ENCODE measurements at places on chromosomes 6 and 20.
A peak's percentile ranks its signal among the peaks of the same experiment; 100 is the strongest.

DNA sequence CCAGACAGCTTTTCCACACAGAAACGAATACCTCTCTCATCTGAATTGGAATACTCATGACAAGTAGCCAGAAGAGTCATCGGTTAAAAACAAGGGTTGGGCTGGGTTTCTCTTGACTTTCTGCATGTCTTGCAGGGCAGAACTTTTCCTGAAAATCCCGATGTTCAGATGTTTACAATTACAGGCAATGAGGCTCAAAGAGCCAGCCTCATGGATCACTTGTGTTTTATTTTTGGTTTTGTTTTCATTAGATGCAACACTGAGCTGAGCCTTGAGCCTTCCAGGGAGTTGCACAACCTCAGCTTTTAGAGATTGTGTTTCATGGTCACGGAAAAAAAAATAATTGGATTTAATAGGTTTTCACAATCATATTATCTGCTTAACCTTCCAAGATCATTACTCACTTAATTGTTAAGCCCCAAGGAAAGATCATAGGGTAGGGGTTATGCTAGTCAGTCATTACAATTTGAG lies 288.1 kb upstream of the PRDM1 start:
- DNase-seq = no peak

GRCh38 chr6:27375613-27376079 lies 12.9 kb upstream of the ZNF391 start:
- DNase-seq = no peak

GRCh38 chr6:81820980-81821379 lies 68.5 kb upstream of the TENT5A start:
- no peak for DNase-seq

GRCh38 chr6:105120570-105120969 lies 59.2 kb downstream of the POPDC3 start:
- DNase-seq = no peak

DNA sequence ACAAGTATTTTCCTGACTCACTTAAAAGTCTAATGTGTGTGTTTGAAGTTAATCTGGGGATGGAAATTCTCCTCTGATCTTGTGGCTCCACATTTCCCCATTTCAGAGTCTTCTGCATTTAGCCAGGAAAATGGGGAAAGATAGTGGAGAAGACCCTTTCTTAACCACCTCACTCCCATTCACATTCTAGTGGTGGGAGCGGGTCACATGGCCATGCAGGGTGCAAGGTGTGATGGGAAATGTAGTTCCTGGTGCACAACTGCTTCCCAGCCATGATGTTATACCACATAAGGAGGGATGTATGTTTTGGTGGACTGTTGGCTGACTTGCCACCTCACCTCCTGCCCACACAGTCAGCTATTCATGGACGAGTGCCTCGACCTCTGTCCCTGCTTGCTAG lies 61.8 kb downstream of the BANF2 start:
- no peak for DNase-seq

- DNase-seq = no peak
Measured at GRCh38 chr6:20234136-20234535, 21.9 kb upstream of the MBOAT1 start.

- DNase-seq = no peak
Measured at GRCh38 chr6:168371618-168371980, 52.0 kb upstream of the DACT2 start.

DNA sequence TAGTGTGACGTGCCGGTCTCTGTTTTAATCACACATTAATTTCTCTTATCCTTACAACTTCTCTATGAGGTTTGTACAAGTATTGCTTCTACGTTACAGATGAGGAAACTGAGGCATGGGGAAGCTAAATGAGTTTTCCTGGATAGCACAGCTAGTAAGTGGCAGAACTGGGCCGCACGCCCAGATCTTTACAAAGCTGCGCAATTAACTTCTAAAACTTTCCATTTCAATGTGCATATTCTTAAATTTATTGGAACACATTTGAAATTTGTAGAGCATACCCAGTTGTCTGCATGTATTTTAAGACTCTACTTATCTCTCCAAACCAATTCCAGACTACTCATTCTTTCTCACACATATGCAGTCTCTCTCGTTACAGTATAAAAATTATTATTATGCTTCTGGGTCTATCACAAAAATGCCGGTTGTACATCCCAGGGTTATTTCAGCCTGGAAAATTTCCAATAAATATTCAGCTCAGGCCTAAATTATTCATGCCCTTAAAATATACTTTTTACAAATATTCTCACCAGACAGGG lies 10.2 kb upstream of the PERP start:
- no peak for DNase-seq

DNA sequence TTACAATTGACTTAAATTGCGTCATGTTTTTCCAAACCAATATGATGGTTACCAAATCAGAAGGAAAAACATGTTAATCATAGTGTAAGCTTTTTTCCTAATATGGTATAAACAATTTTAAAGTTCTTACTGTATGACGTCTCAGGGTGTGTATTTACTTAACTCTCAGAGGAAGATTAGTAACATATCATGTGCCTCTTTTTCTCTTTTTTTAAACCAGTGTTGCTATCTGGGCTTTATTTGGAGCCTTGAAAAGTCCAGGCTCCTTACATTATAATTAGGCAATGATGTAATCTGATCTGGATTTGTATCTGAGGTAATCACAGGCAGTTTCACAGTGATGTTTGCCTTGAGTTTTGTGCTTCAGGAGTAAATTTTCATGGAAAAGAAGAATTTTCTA lies 20.4 kb upstream of the RAB23 start:
- no peak for DNase-seq

DNA sequence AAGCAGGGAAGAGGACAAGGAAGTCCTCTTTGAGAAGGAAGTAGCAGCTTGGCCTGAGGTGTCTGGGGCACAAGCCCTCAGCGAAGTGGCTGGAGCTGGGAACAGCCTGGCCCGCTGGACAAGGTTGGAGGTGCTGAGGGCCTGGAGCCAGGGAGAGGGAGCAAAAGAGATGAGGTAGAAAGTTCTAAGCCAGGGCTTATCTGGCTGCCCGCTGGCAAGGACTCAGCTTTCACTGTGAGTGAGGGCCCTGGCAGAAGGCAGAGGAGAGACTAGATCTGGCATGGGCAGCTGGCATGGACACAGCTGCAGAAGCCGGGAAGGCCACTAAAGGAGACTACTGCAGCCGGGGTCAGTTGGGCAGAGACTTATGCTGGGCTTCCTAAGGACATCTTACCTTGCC lies 21.8 kb upstream of the PCMTD2 start:
- DNase-seq = peak; percentile 25

DNA sequence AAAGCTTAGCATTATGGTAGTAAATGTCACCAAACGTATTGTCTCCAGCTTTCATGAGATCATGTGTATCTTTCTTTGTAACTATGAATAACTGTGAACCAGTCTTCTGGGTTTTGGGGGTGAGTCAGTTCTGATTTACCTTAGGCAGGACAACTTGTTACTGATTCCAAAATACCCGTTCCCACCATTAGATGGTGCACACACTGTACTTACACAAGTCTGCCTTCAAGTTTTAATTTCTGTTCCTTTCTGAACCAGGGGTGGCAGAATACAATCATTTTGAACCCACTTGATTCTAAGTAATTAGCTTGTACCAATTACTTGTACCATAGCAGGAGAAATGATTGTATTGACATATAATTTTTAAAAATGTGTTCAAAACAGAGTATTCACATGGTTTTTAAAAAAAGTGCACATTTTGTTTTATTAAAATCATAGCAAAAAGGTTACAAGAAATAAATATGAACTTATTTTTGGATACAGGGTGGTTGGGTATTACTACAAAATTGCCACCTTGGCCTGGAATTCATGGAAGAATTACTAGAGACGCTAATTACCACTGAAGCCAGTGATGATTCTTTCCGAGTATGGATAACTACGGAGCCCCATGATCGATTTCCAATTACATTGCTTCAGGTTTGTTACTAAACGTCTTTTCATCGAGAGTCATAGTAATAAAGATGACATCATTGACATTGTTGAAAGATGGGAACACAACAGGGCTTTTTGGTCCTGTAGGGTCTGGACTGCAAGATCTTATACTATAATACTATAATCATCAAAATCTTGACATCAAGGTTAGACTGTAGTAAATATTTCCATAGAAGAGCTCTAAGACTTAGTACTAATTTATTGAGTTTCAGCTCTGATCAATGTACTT lies 75.2 kb upstream of the GLP1R start:
- DNase-seq = no peak

GRCh38 chr6:106748547-106749207 lies 119.3 kb downstream of the QRSL1 start:
- no peak for DNase-seq

- peak; percentile 8 for DNase-seq
Measured at GRCh38 chr6:37060195-37060559, 54.7 kb downstream of the FGD2 start.

DNA sequence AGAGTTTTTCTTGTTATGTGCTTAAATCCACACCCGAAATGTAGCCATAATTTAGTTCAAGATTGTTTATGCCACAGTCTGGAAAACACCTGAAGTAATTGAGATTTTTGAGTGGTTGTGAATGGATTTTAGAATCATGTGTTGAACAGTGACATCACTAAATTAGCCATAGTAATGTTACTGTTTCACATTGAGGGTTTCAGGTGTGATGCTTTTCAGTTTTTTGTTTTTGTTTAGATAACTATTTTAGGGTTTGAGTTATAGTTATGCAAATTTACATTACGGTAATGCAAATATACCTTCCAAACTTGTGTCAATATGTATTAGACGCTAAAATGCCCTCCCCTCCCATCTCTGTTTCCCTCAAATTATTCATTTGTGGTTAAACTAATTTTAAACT lies 22.9 kb downstream of the QKI start:
- DNase-seq = no peak

- no peak for DNase-seq
Measured at GRCh38 chr6:75374961-75375400, 90.4 kb upstream of the TMEM30A start.

GRCh38 chr6:20426177-20427082 lies 24.8 kb downstream of the E2F3 start:
- DNase-seq = no peak

- DNase-seq = no peak
Measured at GRCh38 chr6:90123831-90124230, 172.8 kb downstream of the BACH2 start.

- DNase-seq = peak; percentile 79
Measured at GRCh38 chr6:166381733-166382499, 824 bp downstream of the MPC1 start.

GRCh38 chr20:21643417-21643816 lies 62.0 kb upstream of the PAX1 start:
- no peak for DNase-seq

GRCh38 chr6:72622094-72622940 lies 453 bp downstream of the KCNQ5 start:
- DNase-seq = peak; percentile 69
